ENCODE measurements at places on chromosomes 5 and 9.

- DNase-seq = no peak
These were observed 344.7 kb upstream of the DAP start for GRCh38 chr5:11105696-11106095.

GRCh38 chr5:93736284-93736683 lies 5.1 kb downstream of the POU5F2 start:
- no peak for DNase-seq

DNA sequence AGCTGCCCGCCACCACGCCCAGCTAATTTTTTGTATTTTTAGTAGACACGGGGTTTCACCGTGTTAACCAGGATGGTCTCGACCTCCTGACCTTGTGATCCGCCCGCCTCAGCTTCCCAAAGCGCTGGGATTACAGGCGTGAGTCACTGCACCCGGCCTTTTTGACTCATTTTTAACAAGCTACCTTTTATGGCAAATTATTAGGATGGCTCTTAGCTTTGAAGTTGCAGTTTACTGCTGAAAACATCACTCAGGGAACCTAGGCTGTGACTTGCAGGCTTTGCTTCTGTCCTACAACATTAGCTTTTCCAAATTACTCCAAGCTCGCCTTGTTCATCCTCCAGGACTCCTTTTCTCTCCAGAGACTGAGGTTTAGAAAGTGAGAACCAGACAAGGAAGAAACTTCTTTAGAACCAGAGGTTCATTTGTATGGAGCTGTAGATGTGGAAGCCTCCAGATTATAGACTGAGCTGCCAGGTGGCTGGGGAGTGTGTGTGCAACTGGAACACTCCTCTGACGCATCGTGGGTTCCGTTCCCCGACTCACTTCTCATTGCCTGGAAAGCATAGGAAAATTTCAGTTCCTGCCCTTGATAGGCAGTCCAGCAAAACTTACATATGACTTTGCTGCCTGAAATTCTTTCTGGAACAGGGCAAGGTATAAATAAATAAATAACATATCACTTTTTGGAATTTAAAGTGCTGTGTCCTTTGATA lies 23.8 kb upstream of the SPTAN1 start:
- no peak for DNase-seq

DNA sequence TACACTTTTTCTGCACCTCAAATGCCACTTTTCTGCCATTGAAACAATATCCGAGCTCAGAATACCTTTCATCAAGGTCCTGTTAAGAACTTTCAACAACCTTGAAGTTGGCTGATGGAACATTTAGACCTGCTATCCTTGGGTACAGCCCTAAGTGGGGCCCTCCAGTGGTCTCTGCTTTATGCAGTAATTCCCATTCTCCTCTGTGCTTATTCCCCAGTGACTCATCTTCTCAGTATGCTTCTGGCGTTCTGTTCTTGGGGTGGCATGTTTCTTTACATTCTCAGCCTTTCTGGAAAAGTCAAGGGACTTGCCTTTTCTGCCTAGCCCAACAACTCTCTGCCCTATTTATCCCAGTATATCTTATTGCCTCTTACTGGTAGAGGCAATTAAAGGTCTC lies 7.1 kb downstream of the ANP32B start:
- DNase-seq = no peak

DNA sequence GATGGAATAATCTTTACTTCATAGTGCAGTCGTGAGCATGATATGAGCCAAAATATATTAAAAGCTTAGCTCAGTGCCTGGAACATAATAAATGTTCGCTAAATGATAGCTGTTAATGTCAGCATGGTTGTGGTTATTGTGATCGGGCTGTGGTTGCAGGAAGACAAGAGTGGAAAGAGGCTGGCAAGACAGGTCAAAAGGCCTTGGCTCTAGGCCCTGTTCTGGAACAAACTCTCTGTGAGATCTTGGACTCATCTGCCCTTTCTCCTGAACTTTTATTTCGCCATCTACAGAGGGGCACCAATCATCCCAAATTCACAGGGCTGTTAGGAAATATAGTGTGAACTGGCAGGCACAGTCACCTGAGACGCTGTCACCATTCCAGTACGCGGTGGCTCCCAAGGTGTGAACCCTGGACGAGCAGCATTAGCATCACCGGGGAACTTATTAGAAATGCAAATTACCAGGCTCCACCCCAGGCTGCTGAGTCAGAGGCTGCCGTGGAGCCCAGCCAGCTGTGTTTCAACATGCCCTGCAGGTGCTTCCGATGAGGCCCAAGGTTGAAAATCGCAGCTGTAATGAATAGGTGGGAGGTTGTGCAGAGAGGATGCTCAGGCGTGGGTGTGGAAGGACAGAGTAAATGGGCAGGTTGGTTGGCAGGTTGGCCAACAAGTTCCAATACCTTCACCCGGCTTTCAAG lies 50.2 kb upstream of the SAP30L start:
- DNase-seq = peak; percentile 24

DNA sequence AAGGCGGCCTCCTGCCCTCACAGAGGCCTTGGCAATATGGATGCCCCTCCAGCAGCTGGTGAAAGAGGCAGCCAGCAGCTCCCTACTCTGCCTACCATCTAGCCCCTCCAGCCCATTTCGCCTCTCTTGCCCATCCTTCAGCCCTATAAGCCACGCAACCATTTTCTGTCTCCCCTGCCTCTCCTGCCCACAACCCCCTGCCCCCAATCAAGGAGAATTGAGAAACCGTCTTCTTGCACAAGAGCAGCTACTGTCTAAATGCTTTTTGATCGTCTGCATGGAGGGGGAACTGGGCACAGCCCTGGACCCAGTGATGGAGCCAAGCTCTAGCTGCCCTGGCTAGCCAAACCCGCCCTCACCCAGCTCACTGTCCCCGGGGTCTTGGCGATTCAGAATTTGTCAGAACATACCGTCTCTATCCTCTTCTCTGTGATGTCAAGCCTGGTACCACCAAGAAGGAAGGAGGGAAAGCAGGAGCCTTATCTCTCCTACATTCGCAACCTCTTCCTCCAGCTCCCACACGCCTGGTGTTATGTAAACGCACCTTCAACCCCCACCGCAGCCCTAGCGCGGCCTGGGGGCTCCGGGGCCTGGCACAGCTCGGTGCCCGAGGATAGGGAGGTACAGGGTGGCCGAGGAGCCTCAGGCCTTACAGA lies 1.2 kb downstream of the SPRY4 start:
- no peak for DNase-seq

DNA sequence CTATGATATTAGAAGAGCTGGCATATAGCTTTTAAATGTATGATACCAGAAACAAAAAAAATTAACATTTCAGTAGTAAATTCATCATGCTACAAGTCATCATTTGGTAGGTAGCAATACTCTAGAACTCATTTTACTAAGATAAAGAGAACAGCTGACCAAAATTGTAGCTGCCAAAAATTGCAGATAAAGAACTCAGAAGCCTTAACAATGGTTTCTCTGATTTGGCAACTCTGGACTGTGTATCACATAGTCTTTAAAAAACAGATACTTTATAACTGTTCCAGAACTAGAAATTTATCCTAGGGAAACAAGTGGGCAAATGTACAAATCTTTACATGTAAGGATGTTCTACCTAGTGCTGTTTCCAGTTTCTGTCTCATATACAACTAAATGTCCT lies 33.9 kb downstream of the ZFR start:
- DNase-seq = no peak

GRCh38 chr9:336039-336438 lies 121.4 kb downstream of the DOCK8 start:
- no peak for DNase-seq

GRCh38 chr9:111064160-111064837 lies 26.0 kb upstream of the LPAR1 start:
- no peak for DNase-seq

- no peak for DNase-seq
These were observed 8.3 kb downstream of the NANS start for GRCh38 chr9:98064623-98065392.

DNA sequence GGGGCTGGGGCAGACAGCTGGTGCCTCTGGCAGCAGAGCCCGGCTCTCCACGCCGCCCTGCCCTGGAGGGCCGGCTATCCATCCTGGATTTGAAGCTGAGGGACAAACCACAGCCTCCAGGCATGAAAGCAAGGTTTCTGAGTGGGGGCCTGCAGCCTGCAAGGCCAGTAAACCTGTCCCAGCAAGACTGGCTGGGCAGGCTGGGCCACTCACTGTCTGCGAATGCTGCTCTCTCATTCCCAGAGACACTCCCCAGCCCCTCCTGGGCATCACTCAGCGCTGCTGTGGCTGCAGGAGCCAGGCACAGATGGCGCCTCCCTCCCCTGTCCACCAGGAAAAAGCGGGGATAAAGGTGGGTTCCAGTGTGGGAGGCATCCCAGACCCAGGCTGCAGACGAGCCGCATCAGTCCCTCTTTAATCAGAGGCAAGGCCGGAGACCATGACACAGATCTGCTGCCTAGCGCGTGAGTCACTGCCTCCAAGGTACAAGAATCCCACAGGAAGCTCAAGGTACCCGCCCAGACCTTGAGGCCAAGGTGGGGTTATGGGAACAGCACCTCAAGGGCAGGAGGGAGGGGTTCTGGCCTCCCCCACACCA lies 118.0 kb downstream of the VAV2 start:
- peak; percentile 8 for DNase-seq

- no peak for DNase-seq
These were observed 9.6 kb downstream of the PFDN1 start for GRCh38 chr5:140293091-140293848.

DNA sequence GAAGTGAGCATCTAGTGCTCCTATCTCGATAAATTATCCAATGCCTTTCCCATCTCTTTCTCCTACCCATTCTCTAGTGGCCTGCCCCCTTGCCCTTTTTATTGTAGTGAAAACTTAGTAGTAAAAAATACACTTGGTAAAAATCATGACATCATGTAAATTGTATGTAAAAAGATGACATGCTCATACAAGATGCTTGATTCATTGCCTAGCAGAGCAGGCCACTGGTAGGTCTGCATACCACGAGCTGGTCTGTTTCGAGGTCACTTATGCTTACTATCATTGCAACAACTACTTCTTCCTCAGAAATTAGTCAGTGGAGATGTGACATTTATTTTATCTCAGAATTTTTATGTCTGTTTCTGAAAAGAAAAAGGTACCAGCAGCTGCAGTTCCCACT lies 177.3 kb downstream of the C9orf152 start:
- no peak for DNase-seq

DNA sequence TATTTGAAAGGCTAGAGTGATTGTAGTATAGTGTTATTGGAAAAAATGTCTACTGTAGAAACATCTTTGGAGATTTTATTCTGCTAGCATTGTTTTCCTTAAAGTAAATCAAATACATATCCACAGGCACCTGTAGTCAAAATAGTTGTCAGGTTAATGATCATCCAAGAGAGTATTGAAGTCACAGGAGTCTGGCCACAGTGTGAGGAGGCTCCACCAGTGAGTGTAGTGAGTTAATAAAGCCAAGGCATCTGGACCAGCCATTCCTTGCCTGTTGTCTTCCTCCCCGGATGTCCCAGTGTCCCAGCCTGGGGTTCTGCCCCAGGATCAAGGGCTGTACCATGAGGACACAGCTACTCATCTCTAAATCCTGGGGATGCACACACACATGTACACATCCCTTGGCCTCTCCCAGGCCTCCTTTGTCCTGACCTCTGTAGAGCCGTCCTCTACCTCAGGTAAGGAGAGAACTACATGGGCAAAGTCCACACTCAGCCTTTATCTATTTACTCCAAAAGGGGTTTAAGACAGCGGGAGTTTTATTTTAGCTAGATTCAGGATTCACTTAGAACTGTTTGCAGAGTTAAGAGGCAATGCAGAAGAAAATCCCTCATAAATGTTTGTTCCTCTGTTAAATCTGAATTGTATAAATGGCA lies 3.7 kb downstream of the PIK3R1 start:
- DNase-seq = no peak

GRCh38 chr5:92939428-92939827 lies 641.6 kb downstream of the NR2F1-AS1 start:
- DNase-seq = no peak

- DNase-seq = no peak
These were observed at the start of gene LCN9 for GRCh38 chr9:135662758-135663450. TSS of gene LCN9 (plus strand) at chr9:135663309. CDS start at chr9:135663322, 13 bp downstream.

DNA sequence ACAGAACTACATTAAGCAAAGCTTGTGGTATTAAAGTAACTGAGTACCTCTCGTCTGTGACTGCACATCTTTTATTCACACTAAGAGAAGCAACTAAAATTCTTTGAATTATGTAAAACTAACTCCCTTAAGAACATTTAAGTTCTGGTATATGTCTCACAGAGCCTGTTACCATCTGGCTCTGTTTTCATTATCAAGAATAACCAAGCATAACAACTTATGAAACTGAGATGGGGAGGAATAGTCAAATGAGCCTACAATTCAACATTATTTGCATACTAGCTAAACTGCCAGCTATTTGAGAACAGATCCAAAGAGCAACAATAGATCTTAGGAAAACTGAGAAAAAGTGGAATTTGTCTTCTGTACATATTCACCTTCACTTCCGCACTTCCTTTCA lies 25.3 kb upstream of the ISOC1 start:
- DNase-seq = no peak

DNA sequence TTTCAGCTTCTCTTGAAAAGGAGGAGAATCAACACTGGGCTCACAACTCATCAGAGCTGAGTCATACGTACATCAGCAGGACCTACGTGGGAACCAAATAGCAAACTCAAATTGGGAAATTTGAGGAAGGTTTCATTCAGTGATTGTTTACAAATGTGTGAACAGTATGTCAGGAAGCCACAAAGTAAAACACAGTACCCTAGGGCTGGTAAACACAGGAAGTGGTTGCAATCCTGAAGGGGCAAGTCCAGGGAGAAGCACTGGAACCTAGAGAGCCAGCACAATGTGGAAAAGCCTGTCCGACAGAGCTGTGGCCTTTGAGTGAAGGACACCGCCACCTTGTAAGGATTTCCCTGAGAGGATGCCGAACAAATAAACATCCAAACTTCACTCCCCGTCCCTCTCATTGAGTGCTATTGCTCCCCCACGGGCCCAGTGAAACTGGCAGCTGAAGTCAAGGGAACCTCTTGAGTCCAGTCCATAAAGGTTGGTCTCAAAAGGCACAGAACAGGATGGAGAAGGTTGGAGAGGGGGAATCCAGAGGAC lies 26.7 kb upstream of the RICTOR start:
- peak; percentile 36 for DNase-seq

DNA sequence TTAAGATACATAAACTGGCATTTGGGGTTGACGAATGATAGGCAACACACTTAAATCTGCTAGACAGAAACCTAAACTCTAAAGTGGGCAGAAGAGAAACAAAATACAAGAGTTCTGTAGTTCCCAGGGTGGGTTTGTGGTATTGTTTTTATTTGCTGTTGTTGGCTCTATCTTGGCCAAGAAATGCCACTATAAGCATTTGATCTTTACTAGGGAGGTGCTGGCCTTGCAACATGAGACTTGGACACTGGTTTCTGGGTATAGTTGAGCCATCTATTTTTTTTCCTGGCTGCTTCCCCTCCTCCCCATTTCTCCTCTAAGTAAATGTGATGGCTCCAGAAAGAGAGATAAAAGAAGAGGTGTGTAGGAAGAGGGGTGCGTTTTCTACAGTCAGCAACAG lies 251.2 kb downstream of the SLIT3 start:
- no peak for DNase-seq

Measured in NCI-H510A treated with DMSO at 0.1 percent for 48 hours (cell line).